ENCODE measurements at places on chromosomes 4 and X.
A peak's percentile ranks its signal among the peaks of the same experiment; 100 is the strongest.

- no peak for DNase-seq
These were observed 332.5 kb downstream of the C4orf33 start for GRCh38 chr4:129428454-129428853.

DNA sequence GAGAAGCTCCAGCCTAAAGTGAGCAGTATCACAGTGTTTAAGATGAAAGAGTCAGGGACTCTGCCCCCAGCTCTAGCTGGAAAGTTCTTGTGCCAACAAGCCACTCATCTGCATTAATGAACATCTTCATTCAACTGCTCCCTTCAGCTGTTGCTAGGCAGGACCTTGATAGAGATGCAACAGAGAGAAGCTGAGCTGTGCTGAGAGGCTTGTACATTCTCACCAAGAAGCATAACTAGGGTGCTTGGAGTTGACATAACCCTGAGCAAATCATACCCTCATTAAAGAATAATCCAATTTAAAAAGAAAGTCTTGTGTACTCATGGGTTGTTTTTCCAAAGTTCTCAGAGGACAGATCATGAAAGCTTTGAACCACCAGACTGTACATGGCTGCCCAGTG is 63.2 kb downstream of the ATXN3L start:
- DNase-seq = no peak

DNA sequence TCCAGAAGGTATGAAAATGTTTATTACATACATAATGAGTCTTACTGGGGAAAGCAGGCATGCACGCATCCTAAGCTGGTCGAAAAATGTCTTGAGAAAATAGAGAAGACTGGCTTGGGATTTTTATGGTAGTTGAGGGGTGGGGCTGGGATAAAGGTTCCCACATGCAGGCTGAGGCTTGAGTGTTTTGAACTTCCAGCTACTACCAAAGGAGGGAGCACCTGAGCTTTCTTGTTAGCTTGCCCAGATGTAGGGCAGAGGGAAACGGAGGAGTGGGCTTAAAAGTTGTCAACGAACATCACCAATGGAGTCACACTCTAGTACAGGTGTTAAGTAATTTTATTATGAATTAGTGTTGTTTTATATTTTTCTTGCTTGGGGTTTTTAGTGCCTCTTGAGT is 39.6 kb upstream of the SRPX start:
- DNase-seq = peak; percentile 23

DNA sequence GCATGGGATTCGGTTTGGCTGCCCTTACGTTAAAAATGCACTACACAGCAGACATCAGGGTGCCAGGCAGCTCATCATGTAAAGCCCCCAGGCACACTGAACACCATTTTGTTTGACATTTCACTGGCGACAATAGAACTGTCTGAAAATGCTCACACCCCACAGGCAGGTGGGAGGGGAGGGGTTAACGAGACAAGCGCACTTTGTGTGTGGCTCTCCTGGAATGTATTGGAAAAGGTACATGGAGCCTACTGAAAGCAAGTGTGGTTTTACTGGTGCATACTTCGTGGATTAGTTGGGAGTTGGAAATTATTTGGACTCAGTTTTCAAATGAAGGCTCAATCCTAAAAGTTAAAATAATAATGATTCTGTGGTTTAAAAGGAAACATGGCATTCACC is 31.6 kb upstream of the PPARGC1A start:
- no peak for DNase-seq

DNA sequence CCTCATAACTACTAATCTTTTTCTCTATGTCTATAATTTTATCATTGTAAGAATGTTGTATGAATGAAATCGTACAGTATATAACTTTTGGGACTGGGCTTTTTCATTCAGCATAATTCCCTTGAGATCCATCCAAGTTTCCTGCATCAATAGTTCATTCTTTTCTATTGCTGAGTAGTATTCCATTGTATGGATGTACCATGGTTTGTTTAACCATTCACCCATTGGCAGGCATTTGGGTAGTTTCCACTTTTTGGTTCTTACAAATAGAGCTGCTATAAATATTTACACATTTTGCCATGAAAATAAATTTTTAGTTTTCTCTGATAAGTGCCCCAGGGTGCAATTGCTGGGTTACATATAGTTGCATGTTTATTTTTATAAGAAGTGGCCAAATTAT is 659.8 kb downstream of the RAPGEF2 start:
- no peak for DNase-seq

- DNase-seq = peak; percentile 95
These were observed at the start of gene GTPBP6 for GRCh38 chrX:318739-319578. TSS of gene GTPBP6 (minus strand) at chrX:318796. CDS start at chrX:318787, 9 bp downstream.

DNA sequence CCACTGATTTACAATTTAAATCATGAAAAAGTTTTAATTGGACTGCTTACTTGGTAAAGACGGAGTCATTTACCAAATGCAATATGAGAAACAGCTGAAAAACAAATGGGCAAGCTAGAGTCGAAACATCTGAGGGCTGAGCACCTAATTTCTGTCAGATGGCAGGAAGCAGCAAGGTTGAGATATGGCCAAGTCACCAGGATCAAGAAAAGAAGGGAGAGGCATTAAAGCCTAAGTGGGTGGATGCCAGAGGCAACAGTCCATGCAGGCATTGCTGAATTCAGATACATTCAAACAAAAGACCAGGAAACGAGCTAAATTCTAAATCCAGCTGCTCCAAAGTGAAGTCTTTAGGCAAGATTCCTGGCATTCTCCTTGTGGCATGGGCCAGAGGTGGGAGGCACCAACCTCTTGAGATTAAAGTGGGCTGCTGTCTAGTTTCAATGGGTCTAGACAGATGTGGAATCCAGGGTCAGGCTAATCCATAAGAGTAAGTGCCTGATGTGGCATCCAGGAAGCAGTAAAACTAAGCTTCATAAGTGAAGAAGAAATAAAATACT is 8.0 kb upstream of the ARSJ start:
- DNase-seq = no peak

- no peak for DNase-seq
These were observed 272.8 kb upstream of the EPHA5 start for GRCh38 chr4:65943076-65943475.

GRCh38 chrX:118420462-118420861 is 74.6 kb downstream of the WDR44 start:
- no peak for DNase-seq

GRCh38 chrX:13254076-13254785 is 65.6 kb downstream of the ATXN3L start:
- DNase-seq = no peak

DNA sequence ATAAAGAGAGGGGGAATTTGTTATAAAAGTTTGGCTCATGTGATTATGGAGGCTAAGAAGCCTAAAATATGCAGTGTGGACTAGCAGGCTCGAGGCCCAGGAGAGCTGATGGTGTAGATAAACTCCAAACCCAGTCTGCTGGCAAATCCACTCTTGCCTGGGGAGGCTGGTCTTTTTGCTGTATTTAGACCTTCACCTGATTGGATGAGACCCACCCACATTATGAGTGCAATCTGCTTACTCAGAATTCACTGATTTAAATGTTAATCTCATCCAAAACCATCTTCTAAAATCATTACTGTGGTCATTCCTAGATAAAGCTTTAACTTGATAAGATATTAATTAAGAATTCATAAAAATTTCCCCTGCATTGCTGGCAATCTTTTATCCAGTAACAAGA is 473.2 kb downstream of the TMA16 start:
- no peak for DNase-seq

DNA sequence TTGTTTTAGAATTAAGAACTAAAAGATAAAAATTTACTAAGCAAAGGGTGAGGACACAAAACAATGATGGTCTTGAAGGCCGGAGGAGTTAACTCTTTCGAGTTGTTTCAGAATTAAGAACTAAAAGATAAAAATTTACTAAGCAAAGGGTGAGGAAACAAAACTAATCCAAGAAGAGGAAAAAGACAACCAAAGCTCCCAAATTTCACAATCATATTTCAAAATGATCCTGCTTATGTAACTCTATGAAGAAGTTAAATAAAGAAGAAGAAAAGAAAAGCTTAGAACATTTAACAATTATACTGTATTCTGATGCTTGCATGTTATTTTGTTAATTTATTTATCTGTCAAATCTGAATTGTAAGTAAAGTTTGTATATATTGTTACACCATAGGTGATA is 154.8 kb upstream of the SLIT2 start:
- no peak for DNase-seq

DNA sequence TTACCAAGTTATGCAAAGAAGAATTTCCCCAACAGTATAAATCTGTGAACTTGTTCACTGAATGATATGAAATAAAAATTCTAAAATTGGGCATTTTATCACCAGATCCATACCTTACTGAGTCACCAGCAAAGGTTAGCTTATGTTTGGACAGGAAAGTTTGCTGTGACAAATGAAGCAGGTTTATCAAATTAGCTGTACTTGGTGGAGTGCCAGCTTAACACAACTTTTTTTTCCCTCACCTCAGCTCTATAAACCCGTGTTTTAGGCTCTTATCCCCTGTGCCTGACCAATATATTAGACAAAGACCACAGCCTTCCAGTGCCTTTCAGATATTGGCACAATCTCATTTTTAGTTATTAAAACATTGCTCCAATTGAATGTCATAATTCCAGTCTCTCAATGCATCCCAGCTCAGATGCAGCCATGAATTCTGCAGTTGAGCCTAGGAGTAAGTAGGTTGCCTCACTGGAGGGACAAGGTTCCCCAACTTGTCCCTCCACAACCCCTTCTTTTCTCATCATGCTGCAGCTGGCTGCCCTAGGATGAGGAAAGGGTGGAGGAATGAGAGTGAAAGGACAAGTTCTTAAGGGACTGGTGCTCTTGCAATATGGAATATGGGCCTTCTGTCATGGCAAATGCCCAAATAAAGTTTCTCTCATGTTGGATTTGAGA is 27.0 kb upstream of the PDGFC start:
- no peak for DNase-seq

DNA sequence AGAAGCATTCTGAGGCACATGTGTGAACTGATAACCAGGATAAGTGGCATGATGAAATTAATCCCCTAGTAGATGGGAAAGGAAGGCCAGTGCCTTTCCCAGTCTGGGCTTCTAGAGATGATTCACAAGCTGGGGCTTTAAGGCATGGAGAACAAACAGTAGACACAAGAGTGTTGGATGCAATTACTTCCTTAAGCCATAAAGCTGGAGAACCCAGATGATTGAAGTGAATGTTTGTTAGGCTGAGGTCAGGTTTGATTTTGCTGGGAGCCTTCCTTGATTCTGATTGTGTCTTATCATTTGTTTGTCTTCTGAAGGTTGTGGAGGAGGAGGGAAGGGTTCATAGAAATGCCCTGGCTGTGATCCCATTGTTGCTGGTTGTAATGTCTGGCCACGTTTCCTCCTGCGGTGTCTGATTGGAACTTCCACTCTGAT is 125.2 kb downstream of the NHS start:
- peak; percentile 3 for DNase-seq

DNA sequence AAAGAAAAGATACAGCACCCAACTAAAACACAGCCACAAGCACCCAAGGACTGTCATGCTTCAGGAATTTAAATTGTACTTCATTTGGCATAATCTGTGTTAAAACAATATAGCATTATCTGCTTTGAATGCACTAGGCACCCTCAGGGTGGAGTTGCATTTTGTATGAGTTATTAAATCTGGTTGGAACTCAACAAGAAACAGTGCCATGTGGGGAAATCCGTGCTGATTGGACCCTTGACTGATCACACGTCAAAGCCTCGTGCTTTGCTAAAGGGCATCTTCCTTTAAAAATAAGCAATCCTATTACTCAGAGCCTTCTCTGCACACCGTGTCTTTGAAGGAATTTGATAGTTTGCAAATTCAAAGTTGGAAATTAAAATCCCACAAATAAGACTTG is 35.4 kb downstream of the IGFBP7 start:
- DNase-seq = no peak

DNA sequence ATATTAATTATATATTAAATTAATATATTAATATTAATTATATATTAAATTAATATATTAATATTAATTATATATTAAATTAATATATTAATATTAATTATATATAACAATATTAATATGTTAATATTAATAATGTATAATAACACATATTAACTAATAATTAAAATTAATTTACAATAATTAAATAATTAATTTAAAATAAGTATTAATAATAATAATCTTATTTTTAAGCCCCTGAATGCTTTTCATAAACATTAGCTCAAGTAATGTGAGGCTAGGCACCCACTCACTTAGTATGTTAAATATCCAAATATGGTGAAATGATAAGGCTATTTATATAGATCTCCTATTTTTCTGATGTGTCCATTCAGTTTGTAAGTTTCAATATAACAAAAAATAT is 26.9 kb downstream of the NKX6-1 start:
- no peak for DNase-seq

DNA sequence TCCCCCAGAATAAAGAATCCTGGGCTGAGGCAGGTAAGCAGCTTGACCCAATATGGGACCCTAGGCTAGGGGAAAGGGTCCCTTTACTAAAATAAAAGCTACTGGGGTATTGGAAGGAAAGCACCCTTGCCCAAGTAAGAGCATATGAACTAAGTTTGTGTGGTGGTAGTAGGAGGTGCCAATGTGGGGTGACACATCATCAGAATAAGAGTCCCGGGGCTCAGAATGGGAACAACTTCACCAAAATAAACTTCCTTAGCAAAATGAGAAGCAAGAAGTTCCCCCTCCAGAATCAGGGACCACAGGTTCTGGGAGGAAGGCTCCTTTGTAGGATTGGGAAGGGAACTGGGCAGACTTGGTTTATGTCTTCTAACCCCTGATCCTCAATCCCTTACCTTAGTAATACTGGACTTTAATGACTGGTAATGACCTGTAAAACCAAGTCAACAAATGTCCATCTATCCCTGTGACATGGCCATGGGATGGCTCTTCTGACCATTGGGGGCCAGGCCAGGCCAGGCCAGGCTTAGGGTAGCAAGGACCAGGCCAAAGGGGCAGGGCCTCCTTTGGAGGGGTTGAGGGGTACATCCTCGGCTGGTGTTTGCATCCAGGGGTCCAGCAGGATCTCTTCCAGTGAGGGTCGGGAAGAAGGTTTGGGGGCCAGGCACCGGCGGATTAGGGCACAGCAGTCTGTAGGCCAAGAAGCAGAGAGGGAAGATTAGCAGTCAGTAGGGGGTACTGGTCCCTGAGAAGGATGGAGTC is 2.3 kb upstream of the SLC35A2 start:
- no peak for DNase-seq

DNA sequence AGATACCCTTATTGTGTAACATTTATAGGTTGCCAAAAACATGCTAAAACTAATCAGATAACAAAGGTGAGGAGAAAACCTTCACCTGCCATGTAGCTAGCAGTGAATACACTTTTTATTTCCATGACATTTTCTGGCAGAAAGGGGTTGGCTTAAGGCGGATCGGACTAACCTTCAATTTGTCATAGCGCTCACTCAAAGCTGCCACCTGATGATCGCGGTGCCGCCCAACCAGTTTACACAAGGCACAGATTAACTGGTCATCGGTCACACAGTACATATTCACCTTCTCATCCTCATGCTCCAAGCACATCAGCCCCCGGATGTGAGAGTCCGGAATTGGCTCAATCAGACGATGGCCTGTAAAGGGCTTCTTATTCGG is 53.7 kb downstream of the MID1 start:
- DNase-seq = no peak

GRCh38 chrX:40530509-40530908 is 50.3 kb upstream of the ATP6AP2 start:
- no peak for DNase-seq

DNA sequence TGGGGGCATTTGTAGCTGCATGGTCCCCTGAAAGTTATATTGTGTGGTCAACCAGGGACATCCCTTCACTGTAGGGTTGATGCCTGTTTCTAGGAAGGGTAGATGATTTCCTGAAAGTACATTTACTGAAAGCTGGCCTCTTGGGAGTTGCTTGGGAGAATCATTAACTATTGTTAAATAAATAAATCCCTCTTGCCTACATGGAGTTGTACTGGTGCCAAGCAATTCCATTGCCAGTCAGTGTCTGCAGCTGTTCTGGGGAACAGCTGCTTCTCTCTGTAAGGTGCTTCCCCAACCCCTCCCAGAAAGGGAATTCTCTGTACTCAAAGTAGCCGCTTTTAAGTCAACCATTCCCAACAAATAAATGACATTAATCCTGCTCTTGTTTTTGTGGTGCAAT is 51.1 kb downstream of the C4orf51 start:
- no peak for DNase-seq
